ENCODE measurements at places on chromosomes 5 and 9. TPM values are rescaled to one million over a fixed set of nuclear protein-coding genes. Genes with fewer than 3 reads are reported as not detected.

DNA sequence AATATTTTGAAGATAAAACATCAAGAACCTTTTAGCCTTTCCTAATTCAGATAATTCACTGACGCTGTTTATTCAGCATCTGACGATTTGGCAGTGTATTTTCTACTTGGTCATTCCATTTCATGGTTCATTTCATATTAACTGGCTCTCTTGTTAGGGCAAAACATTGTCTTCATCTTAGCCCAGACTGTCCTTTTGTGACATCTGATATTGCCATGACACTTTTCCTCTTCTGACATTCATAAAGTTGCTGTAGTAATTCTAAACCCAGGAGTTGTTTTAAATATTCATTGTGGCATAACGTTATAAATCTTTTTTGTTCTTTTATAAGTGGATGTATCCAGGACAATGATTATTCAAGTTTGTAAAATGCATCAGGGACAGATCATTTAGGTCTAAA lies 1.8 kb downstream of the SCAMP1 start:
- DNase-seq: no peak

GRCh38 chr5:176954050-176954449 lies 52.5 kb downstream of the UIMC1 start:
- no peak for DNase-seq

GRCh38 chr5:146860213-146860893 lies 18.2 kb downstream of the PPP2R2B start:
- DNase-seq: no peak

GRCh38 chr5:68196876-68197275 lies 18.7 kb upstream of the PIK3R1 start:
- no peak for DNase-seq

DNA sequence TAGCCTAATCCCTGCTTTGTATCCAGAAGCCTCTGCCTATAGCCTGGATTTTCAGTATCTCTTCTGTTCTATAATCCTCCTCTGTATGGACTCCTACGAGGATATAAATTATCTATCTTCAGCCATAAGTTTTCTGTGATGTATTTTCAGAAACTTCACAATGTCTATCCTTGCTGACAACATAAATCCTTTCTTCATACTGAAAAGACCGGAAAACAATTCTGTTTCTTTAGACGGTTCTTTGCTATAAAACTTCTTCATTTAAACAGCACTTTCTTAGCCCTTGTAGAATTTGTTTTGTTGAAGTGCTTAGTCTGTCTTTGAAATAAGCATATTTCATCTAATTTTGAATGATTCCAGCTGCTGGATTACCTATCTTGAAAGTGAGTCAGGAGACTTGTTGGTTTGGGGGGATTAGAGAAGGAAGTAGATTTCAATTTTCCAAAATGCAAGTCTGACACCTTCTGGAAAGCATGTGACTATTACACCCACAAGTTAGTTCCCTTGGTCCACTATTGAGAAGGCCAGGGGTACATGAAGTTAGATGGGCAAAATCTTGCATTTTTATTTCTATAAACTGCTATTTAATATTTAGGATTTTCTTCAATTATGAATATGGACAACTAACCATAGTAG lies 96.3 kb upstream of the RANBP3L start:
- no peak for DNase-seq

DNA sequence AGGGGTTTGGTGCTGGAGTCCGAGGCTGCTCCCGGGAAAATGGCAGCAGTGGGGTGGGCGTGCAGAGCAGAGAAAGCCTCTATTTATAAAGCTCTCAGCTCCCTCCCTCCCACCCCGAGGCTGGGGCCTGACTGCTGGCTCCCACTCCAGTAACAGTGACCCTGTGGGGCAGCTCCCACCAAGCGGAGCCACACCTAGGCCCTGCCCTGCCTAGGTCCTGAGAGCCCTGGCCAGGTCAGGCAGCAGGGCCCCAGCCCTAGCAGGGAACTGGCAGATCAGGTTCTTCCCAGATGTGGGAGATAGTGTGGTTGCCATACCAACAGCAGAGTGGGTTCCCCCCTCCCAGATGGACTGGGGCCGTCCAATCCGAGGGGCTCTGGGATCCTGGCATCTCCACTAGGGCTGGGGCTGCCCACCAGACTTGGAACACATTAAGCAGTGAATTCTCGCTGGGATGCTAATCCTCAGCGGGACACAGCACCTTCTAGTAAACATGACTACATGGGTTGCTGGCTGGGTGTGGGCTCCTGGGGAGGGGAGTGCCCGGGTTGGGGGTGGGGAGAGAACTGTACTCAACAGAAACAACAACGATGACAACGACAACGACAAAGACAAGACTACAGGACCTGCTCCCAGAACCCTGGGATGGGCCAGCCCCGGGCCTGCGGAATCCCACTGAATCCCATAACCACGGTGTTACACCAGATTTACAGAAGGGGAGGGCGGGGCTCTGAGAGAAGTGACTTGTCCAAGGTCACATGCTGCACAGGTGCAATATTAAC lies 1.5 kb downstream of the SH3GLB2 start:
- no peak for DNase-seq

DNA sequence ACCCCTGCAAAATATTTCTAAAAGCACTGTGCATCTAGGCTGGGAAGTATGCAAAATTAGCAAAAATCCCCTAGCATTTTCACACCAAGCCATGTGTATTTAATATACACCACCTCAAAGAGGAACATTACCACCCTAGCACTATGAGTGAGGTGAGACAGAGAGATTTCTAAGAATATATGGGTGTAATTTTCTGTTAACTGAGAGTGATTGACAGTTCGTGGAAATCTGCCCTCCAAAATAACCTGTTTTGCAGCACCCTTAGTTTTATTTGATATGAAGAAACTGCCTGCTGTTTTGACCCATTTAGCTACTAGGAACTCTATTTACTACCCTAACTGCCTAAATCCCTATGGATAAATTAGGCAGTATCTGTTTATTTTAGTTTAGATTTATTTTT lies 64.2 kb upstream of the CDKN2B start:
- no peak for DNase-seq

- DNase-seq: no peak
These were observed 39.0 kb downstream of the SHB start for GRCh38 chr9:38029915-38030638.

DNA sequence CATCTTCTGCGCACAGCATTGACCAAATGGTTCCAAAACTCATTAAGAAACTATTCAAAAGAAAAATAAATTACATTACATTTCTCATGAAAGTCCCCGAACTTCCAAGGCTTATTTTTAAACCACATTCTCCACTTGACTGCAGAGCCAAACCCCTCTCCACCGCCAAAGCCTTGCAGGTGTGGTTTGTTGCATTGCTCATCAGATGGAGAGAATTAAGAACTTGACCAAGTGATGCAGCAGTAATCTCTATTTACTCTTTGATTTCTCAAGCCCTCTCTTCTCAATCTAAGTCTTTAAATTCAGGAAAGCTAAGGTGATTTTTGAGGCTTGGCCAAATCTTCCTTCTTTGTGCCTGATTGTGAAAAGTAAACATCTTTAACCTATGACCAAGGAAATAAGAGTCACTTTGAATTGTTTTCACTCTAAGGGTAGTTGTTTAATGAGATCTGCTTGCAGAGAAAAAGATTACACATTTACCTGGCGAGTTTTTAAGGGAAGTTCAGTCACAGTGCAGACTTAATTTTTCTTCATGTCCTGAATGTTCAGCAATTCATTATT lies 290.5 kb upstream of the ITGA1 start:
- DNase-seq: no peak

DNA sequence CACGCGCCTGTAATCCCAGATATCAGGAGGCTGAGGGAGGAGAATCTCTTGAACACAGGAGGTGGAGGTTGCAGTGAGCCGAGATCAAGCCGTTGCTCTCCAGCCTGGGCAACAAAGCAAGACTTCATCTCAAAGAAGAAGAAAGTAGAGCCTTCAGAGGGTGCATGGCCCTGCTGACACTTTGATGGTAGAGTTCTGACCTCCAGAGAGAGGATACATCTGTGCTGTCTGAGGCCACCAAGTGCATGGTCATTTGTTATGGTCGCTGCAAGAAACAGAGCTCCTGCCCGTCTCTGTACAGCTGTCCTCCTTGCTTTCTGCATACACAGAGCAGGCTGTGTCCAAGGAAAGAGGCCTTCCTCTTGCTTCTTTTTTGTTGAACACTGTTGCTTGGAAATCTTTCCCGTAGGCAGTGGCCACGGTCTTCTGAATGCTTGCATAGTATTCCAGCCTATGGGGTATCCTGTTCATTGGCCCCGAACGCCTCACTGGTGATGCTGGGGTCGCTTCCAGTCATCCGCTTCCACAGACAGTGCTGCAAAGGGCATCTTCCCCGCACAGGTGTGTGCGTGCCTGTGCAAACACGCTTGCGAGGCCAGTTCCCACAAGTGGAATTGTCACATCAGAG lies 36.8 kb upstream of the UNC5A start:
- no peak for DNase-seq

DNA sequence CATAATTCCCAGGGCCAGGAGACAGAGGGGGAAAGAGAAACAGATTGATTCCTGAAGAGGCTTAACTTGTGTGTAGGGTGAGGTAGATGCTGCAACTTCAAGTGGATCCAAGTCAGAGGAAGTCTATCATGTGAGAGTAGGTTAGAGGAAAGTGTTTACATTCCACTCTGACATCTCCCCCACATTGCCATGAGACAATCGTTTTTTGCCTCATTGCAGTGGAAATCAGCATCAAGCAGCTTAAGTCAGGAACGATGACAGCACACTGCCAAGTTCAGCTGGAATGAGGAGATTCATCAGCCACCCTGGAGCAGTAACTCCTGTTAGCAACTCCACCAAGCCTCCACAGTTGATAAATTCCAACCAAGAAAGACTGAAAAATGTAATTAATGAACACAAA lies 689.7 kb upstream of the MEF2C start:
- DNase-seq: no peak

GRCh38 chr5:111930905-111931461 lies 174.0 kb upstream of the NREP start:
- no peak for DNase-seq

- DNase-seq: no peak
These were observed 38.7 kb downstream of the TGFBR1 start for GRCh38 chr9:99143655-99144054.

DNA sequence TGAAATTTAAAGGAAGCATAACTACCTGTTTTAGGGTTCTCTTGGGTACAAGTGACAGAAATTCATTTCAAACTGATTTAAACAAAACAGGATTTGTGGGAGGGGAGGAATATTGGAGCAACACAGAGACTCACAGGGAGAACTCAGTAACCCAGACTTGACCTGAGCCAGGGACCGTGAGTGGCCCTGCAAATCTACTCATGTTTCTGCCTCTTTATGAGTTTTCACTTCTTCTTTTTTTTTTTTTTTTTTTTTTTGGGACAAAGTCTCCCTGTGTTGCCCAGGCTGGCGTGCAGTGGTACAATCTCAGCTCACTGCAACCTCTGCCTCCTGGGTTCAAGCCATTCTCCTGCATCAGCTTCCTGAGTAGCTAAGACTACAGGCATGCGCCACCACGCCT lies 405.6 kb upstream of the ZNF608 start:
- no peak for DNase-seq

DNA sequence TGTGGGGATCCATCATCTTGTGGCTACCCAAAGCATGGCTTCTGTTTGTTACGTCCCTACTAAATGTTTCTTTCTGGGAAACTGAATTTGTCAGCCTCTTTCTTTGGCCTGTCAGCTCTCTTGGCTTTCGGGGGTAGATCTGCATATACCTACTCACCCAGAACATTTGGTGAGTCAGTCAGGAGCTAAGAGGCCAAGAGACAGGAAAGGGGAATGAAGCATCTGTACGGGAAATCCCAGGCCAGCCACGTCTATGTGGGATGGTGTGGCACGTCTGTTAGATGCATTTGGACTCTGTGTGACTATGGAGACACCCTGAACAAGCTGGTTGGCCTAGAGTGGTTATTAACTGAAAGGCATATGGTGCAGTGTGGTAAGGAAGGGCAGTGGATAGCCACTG lies 58.1 kb downstream of the CDO1 start:
- DNase-seq: no peak

GRCh38 chr9:134723491-134724190 lies 82.0 kb downstream of the COL5A1 start:
- DNase-seq: no peak

DNA sequence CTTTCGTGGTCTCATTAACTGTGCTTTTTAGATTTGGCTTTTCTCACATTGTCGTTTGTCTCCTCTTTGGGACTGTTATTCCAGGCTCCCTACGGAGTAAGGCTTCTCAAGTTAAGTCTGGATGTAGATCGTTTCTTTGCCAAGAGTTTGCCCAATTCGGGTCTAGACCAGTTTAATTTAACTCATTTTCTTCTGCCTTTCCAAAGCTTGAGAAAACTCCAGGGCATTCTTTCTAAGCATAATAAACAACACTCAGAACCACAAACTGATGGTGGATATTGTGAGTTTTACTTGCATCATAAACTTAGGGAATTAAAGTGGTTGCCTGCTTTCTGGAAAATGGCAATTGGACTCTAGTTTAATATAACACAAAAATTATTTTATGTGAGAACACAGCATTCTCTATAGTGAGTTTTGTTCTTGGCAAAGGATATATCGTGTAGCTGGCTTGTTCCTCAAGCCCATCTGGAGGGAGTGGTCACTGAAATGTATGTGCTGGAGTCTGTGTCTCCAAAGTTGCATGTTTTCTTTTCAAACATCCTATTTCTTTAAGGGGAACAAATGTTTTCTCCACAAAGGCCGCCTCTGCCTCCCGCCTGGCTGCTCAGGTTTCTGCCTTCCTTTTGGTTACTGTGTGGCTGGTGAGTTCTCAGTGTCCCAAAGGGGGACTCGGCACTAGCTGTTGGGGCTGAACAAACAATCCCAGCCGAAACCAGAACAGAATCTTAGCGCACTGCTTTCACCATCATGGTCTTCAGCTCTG lies 211.3 kb upstream of the FBN2 start:
- DNase-seq: no peak

DNA sequence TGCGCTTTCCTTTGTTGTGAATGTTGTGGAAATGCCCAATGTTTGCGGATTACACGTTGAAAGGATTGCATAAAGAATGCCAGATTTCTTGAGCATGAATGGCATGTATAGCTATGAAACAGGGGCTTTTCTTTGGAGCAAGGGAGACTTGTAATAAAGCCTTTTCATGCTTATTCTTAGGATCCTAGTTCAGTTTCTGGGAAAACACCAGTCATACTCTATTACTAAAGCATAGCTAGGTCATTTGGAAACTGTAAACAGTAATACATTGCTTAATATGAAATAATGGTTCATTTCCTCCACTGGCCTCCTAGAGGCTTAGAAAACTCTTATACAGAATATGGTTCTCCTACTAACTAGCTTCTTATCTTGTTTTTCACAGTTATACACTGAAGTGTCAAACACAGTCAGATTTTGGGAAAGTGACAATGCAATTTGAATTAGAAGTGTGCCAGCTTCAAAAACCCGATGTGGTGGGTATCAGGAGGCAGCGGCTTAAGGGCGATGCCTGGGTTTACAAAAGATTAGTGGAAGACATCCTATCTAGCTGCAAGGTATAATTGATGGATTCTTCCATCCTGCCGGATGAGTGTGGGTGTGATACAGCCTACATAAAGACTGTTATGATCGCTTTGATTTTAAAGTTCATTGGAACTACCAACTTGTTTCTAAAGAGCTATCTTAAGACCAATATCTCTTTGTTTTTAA lies 104.2 kb downstream of the MELK start:
- DNase-seq: no peak

GOLGA2 gene
- total RNA-seq: 62.4 TPM

PLAC8L1 gene
- not detected for total RNA-seq

TMEM174 gene
- not detected for total RNA-seq

CDKN2B-AS1 gene
- 2.9 TPM for total RNA-seq

GHR gene
- total RNA-seq: 1.8 TPM

PGM5 gene
- 1.4 TPM for total RNA-seq

PCDHB14 gene
- total RNA-seq: 1.6 TPM

ZFP2 gene
- total RNA-seq: 0.39 TPM

QRFP gene
- total RNA-seq: not detected

DDX4 gene
- not detected for total RNA-seq

HRCT1 gene
- total RNA-seq: 0.47 TPM

NUTM2G gene
- not detected for total RNA-seq
